ENCODE measurements at places on chromosomes 13 and 19. TPM values are rescaled to one million over a fixed set of nuclear protein-coding genes. Genes with fewer than 3 reads are reported as not detected.

Gene ZNF544
- 4.2 TPM for total RNA-seq

GRCh38 chr13:31011901-31012654 lies 79.6 kb downstream of the TEX26 start:
- no peak for DNase-seq
- H3K27me3 ChIP-seq = no peaks in the 10 kb centered on the region
- H3K27ac ChIP-seq = no peak overlapping the region
- H3K36me3 ChIP-seq = no peaks in the 10 kb centered on the region

DNA sequence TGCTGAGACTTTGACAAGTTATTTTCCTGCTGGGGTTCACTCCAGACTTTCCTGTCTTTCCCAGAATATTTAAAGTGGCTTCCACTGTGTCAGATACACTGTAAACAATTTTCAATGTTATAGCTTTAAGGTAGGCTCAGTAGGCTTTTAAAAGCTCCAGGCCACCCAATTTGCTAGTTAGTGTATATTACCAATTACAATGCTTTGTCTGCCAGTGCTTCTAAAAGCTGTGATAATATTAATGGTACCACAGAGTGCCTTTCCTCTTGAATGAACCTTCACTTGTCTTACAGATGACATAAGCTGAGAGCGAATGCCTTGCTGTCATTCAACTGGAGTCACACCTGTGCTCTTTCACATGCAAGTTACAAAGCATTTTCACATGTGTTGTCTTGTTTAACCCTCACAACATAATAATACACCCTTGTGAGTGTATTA lies 239.7 kb upstream of the HTR2A start:
- no peaks in the 10 kb centered on the region for H3K4me1 ChIP-seq
- no peak overlapping the region for H3K27ac ChIP-seq
- no peaks in the 10 kb centered on the region for H3K27me3 ChIP-seq

DNA sequence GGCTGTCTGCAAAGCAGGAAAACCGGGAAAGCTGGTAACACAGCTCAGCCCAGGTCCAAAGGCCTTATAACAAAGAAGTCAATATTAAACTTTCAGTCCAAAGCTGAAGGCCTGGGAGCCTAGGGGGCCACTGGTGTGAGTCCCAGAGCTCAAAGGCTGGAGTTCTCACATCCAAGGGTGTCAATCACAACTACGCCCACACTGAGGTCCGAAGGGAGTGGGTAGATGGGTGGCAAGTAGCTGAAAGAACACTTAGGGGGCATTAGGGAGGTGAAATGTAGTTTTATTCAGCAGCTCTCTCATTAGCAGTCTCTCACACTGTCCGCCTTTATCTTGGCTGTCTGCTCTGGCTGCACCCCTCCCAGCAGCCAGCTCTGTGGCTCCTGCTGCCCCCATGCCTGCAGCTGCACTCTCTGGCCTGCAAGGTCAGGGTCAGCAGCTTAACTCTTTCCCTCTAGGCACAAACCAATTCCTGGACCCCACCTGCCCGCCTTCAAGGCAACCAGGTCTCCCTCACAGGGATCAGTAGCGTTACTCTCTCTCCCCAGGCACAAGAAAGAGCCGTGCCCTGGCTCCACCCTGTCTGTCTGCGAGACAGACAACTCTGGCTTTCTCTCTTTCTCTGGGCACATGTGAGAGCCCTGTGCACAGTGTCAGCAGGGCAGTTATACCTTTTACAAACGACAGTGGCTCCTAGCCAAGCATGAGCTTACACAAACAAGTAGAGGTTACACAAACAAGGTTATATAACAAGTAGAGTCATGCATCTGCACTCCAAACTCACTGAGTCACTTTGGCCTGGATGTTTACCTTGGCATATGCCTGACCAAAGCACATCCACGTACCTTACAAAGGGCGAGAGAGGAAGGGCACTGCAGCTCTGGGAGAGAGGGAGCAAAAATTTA lies 249.4 kb upstream of the PCDH20 start:
- H3K4me1 ChIP-seq = no peaks in the 10 kb centered on the region
- no peak overlapping the region for H3K4me3 ChIP-seq
- H3K27ac ChIP-seq = no peak overlapping the region
- no peak for DNase-seq
- H3K27me3 ChIP-seq = no peaks in the 10 kb centered on the region
- H3K36me3 ChIP-seq = no peaks in the 10 kb centered on the region

DNA sequence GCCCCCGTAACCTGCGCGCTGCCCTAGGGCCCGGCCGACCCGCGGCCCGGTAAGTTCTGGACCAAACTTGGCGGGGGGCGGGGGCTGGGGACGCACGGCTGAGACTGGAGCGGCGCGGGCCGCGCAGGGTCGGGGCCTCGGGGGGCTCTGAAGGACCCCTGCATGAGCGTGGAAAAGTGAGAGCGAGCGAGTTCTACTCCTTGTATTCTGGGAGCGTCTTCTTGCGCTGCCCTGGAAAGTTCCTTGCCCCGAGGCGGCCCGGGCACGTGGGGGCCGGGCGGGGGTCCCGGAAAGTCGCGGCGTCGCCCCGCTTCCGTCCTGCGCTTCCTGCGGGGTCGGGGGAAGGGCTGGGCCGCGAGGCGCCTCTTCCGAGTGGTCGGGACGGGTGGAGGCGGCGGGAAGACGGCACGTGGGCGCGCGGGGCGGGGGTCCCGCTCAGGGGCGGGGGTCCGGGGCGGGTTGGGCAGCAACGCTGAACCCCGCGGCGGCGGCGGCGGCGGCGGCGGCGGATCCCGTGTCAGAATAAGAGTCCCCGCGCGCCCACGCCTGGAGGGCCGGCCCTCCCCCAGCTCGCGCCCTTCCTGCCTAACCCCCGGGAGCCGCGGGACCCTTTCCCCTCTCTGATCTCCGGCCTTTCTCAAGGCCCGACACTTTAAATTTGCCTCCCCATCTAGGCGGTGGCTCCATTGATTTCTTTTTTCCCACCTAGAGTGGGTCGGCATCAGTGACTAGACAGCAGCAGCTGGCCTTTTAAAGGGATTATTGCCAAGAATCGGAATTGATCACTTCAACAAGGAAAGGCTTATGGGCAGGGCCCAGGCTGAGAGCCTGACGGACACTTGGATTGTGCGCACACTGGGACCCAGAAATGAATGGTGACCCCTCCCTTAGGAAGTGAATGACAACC lies 749 bp downstream of the GATAD2A start:
- H3K4me1 ChIP-seq = peaks cover 75% of the 10 kb centered on the region
- no peaks in the 10 kb centered on the region for H3K36me3 ChIP-seq
- H3K27me3 ChIP-seq = no peaks in the 10 kb centered on the region
- H3K27ac ChIP-seq = peak overlapping the region; percentile 93
- no peak for DNase-seq
- peak overlapping the region; percentile 88 for H3K4me3 ChIP-seq

Gene GIPR
- not detected for total RNA-seq

- H3K36me3 ChIP-seq = peaks cover 56% of the 10 kb centered on the region
- H3K4me3 ChIP-seq = no peak overlapping the region
- H3K27ac ChIP-seq = peak overlapping the region; percentile 85
- no peak for DNase-seq
- H3K27me3 ChIP-seq = no peaks in the 10 kb centered on the region
- peaks cover 57% of the 10 kb centered on the region for H3K4me1 ChIP-seq
These were observed 6.4 kb downstream of the TLE5 start for GRCh38 chr19:3055741-3056416.

DNA sequence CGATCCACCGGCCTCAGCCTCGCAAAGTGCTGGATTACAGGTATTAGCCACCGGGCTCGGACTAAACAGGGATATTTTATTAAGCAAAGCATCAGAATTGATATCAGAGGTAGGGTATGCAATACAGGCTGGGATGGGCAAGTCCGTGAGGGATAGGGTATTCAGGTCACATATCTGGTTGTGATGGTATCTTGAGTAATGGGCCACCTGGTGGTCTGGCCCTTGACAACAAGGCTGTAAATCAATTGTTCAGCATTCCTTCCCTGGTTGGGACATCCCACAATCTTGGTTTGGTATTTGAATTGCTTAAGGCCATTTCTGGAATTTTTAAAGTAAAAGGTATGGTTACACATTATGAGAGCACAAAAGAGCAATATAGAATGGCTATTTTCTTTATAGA lies 1588.0 kb downstream of the SLITRK1 start:
- no peaks in the 10 kb centered on the region for H3K27me3 ChIP-seq
- H3K27ac ChIP-seq = no peak overlapping the region
- H3K36me3 ChIP-seq = no peaks in the 10 kb centered on the region
- no peak for DNase-seq
- no peak overlapping the region for H3K4me3 ChIP-seq
- H3K4me1 ChIP-seq = no peaks in the 10 kb centered on the region

Gene DNM2
- total RNA-seq = 131 TPM

Data from gastrocnemius medialis (tissue), 4 donors.